ENCODE measurements at places on chromosomes 12 and 14. TPM values are rescaled to one million over a fixed set of nuclear protein-coding genes. Genes with fewer than 3 reads are reported as not detected.
A peak's percentile ranks its signal among the peaks of the same experiment; 100 is the strongest.

DPY19L2 gene
- polyA plus RNA-seq: 0.46 TPM

MAPK1IP1L gene
- polyA plus RNA-seq: 50.9 TPM

RASSF8 gene
- 3.7 TPM for polyA plus RNA-seq

- no peak for DNase-seq
- no peak overlapping the region for H3K27ac ChIP-seq
- peaks cover 33% of the 10 kb centered on the region for H3K4me1 ChIP-seq
- no peaks in the 10 kb centered on the region for H3K27me3 ChIP-seq
- H3K4me3 ChIP-seq: no peak overlapping the region
- H3K36me3 ChIP-seq: peaks cover 5% of the 10 kb centered on the region
These were observed 50.6 kb downstream of the DUSP16 start for GRCh38 chr12:12511895-12512711.

DNA sequence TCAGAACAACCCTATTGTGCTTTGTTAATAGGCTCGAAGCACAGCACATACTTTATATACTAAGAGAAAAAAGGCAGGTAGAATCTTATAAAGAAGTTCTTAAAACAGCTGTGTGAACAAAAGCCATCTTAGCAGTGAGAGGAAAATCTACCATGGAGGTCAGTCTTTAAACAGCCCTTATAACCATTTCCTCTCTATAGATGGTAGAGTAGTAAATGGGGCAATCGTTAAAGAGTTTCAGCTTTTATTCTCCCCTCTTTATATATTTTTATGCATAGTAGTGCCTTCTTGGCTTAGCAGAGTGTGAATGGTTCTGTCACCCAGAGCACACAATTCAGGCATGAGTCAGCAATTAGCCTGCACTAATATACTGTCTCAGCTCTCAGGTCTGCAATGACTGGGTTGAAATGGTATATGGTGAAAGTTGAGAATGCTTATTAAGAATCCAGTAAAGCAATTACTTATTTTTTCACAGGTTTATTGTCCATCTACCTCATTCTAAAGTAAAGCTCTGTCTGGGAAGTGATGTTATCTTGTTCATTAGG, 305.0 kb downstream of the NELL2 start:
- H3K27ac ChIP-seq: no peak overlapping the region
- H3K4me3 ChIP-seq: no peak overlapping the region
- no peak for DNase-seq
- H3K4me1 ChIP-seq: no peaks in the 10 kb centered on the region
- H3K27me3 ChIP-seq: no peaks in the 10 kb centered on the region

GRCh38 chr14:71749613-71750238, 182.5 kb upstream of the RGS6 start:
- H3K27me3 ChIP-seq: no peaks in the 10 kb centered on the region
- H3K36me3 ChIP-seq: no peaks in the 10 kb centered on the region
- no peak overlapping the region for H3K27ac ChIP-seq
- no peak for DNase-seq

DNA sequence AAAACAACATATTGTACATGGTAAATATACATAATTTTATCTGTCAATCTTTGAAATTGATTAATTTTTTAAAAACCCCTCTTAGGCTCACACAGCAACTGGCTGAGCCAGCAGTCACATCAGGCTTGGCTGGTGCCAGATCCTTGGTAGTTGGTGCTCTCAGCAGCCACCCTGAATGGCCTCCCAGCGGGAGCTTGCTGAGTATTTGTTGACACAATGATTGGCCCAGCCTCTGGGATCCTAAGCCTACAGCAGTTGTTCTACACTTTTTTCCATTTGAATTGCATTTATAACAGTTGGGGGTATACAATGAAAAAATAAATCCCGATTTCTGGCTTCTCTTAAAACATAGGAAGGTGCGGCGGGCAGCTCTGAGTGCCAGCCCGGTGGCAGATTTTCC, 11.1 kb downstream of the PRKAB1 start:
- peak; percentile 70 for DNase-seq
- peaks cover 82% of the 10 kb centered on the region for H3K36me3 ChIP-seq
- H3K27ac ChIP-seq: peak overlapping the region; percentile 21
- H3K4me3 ChIP-seq: no peak overlapping the region
- H3K27me3 ChIP-seq: no peaks in the 10 kb centered on the region
- H3K4me1 ChIP-seq: peaks cover 41% of the 10 kb centered on the region

DNA sequence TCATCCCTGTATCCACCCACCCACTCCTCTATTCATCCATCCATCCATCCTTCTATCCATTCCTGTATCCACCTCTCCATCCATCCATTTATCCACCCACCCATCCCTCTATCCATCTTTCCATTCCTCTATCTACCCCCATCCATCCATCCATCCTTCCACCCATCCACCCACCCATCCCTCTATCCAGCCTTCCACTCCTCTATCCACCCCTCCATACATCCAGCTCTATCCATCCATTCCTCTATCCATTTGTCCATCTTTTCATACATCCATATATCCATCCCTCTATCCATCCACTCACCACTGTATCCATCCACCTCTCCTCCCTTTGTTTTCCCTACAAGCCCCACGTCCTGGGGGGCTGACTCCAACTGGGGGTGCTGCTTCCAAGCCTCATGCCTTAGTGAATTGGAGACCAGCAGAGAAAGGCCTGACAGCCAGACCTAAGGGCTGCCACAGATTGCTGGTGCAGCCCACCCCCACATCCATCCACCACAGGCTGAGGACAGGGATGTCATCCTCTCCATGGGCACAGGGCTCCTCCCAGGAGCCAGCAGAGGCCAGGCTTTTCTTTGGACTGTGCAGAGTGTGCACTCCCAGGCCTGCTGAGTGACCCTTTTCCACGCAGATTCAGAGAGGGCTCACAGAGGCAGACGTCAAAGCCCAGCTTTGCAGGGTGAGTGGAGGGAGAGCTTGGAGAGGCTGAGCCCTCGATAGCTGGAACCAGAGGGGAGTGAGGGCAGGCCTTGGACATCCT, 18.9 kb upstream of the GPR132 start:
- DNase-seq: no peak
- peaks cover 25% of the 10 kb centered on the region for H3K4me1 ChIP-seq
- no peak overlapping the region for H3K27ac ChIP-seq
- H3K27me3 ChIP-seq: no peaks in the 10 kb centered on the region

DNA sequence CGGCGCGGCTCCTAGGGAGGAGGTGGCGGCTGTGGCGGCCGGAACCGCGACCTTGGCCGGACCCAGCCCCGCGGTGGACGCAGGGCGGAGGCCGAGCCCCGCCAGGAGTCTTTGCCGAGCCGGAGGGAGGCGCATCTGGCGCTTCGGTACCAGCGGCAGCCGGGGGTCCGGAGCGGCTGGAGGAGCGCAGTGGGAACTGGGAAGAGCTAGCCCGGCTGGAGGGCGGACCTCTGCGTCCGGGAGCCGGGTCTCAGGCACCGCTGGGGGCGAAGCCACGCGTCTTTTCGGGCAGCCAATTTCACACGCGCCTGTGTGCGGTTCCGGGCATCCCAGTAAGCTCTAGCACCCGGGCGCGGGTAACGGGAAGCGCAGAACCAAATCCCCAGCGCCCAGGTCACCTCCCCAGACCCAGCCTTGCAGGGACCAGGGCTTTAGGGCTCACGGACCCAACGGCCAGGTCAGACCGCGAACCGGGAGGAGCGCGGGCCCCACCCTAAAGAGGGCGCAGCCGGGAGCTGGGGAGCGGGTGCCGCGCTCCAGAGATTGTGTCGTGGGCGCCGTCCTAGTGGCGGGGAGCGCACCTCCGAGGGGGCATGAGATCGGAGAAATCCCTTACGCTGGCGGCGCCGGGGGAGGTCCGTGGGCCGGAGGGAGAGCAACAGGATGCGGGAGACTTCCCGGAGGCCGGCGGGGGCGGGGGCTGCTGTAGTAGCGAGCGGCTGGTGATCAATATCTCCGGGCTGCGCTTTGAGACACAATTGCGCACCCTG, 89.4 kb downstream of the GALNT8 start:
- peaks cover 18% of the 10 kb centered on the region for H3K4me1 ChIP-seq
- peaks cover 87% of the 10 kb centered on the region for H3K27me3 ChIP-seq
- DNase-seq: peak; percentile 60
- H3K27ac ChIP-seq: no peak overlapping the region

DNA sequence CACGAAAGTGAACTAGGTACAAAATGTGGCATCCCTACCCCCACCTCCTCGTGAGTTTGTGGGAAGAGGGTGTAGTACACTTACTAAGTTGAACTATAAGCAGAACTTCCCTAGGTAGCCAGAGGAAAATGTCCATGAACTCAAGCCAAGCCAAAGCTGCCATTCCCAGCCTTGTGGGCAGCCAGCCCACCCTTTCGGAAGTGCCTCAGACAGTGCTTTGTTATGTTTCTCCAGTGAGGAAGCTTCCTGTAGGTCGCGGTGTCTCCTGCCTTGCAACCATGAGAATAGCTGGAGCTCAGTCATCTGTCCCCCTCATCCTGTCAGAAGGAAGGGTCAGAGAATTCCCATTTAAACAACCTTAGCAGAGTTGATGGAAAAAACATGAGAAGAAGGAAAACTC, 266.9 kb downstream of the DUSP6 start:
- no peak for DNase-seq
- no peak overlapping the region for H3K27ac ChIP-seq
- H3K36me3 ChIP-seq: no peaks in the 10 kb centered on the region
- no peaks in the 10 kb centered on the region for H3K27me3 ChIP-seq

DNA sequence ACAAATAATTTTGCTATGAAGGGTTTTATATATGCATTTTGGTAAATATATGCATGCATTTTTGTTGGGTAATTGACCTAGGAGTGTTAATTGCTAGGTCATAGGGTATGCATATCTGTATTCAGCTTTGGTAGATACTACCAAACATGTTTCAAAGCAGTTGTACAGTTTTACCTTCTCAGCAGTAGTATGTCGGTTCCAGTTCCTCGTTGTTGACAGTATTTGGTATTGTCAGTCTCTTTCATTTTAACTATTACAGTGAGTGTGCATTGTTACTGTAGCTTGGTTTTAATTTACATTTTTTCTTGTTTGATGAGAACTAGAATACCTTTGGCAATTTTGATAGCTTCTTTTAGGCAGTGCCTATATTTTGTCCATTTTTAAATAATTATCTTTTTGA, 98.9 kb downstream of the ARID2 start:
- no peak for DNase-seq
- no peaks in the 10 kb centered on the region for H3K4me1 ChIP-seq
- H3K27ac ChIP-seq: no peak overlapping the region
- H3K36me3 ChIP-seq: peaks cover 19% of the 10 kb centered on the region

GRCh38 chr12:42935756-42936155, 346.2 kb upstream of the PRICKLE1 start:
- no peaks in the 10 kb centered on the region for H3K36me3 ChIP-seq
- H3K27me3 ChIP-seq: no peaks in the 10 kb centered on the region
- H3K4me3 ChIP-seq: no peak overlapping the region
- H3K27ac ChIP-seq: no peak overlapping the region
- DNase-seq: no peak
